Esophagus squamous epithelium (tissue), 5 donors: ENCODE measurements at places on chromosomes 7 and 10. TPM values are rescaled to one million over a fixed set of nuclear protein-coding genes. Genes with fewer than 3 reads are reported as not detected.

- DNase-seq: no peak
These were observed 16.1 kb upstream of the GPER1 start for GRCh38 chr7:1071731-1072254.

DNA sequence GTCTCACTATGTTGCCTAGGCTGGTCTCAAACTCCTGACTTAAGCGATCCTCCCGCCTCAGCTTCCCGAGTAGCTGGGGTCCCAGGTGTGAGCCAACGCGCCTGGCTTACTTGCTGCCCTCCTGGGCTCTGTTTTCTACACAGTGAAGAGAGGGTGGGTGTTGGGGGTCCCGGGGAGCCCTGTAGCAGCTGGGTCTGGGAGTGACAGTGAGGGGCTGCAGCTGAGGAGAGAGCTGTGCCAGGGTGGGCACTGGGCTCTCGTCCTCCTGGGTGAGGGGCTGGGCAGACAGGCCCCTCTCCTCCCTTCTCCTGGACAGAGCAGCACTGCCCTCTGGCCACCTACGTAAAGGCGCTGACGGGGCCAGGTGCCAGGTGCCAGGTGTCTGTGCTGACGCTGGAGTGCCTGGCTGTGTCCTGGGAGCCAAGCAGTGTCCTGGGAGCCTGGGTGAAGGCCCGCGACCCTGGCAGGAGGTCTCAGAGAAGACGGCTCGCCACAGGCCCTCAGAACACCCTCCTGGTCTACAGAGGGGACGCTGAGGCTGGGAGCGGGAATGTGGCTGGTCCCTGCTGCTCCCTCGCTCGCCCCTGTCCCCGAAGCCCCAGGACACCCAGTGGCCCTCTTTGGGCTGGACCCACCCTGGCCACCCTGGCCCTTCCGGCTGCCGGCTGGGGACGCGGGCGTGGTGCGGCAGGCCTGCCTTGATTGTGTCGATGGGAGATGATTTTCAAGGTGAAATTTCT lies 35.6 kb downstream of the UNCX start:
- DNase-seq: no peak

- no peak for DNase-seq
These were observed 28.1 kb upstream of the PLXDC2 start for GRCh38 chr10:19788075-19788686.

CCNJ gene
- 3.8 TPM for total RNA-seq

PLXDC2 gene
- 43.1 TPM for total RNA-seq
